ENCODE measurements at places on chromosomes 11 and 22.

DNA sequence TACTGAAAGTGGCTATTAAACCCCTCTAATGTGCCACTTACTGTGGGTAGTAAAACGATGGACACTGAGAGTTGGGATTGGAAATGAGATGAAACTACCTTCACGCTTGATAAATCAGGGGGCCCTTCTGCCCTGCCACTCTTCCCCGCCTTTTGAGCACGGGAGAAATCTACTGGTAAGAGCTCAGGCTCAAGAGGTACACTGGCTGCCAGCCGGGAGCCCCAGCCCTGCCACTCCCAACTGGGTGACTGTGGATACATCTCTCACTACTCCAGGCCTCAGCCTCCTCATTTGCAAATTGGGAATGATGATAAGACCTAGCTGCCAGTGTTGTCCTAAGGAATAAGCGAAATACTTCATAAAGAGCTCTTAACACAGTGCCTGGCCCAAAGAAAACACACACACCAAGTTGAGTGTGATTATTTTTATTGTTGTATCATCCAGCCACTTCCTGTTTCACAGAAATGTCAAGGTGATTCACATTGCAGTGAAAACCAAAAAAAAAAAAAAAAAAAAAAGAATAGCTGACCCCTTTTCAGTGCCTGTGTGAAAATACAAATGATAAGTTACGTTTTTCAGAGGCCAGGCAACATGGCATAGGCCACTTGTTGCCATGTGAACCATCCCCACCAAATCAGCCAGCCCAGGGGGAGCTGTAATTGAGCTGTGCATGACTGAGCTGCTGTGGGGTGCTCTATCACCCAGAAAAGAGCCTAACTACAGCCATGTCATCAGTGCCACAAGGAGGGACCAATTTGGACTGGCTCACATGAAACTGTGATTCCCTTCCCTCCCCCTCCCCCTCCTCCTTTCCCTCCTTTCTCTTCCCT, 4.4 kb upstream of the ZNRD2 start:
- DNase-seq = no peak

DNA sequence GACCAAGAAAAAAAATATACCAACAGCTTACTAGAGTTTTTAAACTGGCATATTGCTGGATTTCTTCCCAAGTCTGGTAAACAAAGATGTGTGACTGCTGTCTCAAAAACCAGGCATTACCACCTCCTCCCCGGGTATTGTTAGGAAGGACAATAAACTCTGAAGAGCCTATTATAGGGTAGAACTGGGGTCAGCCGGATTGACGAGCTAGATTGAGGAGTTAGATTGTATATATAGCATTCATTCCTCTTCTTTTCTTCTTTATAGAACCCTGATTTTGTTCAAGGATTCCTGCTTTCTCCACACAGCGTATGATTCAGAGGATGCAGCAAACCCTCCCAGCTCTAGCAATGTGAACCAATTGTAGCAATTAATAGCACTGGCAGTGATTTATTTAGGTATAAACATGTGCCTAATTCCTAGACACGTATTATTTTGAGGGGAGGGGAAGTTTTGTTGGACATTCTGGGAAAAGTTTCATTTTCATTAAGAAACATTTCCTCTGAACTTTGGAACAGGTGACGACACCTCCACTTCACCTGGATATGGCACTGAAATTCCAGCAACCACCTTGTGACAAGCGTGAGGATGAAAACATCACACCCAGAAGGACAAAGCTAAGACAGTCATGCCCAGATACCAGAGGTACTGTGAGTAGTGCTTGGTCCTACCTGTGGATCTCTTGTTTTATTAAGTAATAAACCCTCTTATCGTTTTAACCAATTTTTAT, 679.4 kb upstream of the KIRREL3 start:
- DNase-seq = no peak

DNA sequence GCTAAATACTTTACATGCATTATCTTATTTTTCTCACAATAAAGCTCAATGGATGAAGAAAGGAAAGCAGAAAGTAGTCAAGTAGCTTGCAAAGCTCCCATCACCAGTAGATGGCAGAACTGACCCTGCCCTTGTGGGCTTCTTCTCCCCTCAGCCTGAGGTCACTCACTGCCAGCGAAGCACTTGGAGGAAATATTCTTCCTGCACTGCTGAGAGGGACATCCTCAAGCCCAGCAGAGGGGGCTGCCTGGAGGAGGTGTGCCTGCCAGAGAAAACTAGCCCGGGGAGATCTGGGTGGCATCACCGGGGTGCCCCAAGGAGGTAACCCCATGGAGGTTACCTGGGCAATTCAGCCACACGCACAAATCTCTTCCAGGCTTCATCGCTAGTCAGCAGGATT, 6.6 kb downstream of the APOL4 start:
- peak; percentile 41 for DNase-seq

DNA sequence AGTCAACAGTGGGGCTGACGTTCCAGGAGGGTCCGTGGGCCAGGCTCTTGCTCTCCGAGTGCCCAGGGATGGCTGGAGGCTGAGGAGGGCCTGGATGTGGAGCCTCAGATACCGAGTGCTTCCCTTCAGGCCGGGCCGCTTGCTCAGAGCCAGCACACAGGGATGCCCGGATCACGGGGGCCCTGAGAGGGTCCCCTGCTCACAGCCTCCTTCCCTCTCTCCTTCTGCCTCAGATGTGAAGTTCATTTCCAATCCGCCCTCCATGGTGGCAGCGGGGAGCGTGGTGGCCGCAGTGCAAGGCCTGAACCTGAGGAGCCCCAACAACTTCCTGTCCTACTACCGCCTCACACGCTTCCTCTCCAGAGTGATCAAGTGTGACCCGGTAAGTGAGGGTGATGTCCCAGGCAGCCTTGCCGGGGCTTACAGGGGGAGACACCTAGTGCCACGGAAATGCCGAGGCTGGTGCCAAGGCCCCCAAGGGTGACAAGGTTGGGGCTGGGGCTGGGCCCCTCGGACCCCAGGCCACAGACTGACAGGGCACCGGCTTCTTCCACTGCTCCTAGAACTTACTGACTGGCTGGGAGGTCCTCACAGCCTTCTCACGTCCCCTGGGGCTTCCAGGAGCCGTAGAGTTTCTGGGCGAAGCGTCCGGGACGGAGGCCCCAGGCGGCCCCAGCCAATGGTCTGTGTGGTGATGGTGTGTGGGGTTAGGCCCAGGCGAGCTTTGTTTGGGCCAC, 7.0 kb downstream of the CCND1 start:
- DNase-seq = no peak

- no peak for DNase-seq
Observed at GRCh38 chr11:125001079-125001778, 47.2 kb downstream of the CCDC15 start.

GRCh38 chr22:42645938-42646568, 3.1 kb downstream of the CYB5R3 start:
- no peak for DNase-seq

DNA sequence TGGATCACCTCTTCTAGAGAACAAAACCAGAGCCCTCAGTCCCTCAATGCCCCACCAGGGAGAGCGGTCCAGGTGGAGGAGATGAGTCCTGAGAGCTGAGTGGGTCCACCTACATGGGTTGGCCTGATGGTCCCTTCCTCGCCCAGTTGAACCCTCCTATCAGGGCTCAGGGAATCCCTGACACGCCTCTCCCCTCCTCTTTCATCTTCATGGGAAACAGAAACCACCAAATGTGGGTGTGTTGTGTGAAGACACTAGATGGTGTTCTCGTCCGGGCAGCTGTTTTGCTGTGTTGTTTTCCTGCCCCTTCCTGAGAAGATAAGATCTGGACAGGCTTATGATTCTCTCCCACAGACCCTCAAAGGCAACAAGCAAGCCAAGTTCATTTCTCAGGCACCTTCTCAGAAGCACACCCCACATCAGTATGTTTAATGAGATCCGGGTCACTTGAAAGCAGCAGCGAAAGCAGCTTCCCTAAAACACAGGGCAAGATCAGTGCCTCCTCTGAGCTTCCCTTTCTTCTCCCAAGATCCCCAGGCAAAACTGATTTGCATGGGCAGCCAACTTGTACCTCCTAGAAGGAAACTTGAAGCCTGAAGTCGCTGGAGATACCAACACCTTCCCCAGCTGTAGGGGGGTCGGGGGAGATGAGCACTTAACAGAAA, 35.3 kb upstream of the POU2AF1 start:
- no peak for DNase-seq

- no peak for DNase-seq
Observed at GRCh38 chr11:131849485-131849884, 479.1 kb downstream of the NTM start.

DNA sequence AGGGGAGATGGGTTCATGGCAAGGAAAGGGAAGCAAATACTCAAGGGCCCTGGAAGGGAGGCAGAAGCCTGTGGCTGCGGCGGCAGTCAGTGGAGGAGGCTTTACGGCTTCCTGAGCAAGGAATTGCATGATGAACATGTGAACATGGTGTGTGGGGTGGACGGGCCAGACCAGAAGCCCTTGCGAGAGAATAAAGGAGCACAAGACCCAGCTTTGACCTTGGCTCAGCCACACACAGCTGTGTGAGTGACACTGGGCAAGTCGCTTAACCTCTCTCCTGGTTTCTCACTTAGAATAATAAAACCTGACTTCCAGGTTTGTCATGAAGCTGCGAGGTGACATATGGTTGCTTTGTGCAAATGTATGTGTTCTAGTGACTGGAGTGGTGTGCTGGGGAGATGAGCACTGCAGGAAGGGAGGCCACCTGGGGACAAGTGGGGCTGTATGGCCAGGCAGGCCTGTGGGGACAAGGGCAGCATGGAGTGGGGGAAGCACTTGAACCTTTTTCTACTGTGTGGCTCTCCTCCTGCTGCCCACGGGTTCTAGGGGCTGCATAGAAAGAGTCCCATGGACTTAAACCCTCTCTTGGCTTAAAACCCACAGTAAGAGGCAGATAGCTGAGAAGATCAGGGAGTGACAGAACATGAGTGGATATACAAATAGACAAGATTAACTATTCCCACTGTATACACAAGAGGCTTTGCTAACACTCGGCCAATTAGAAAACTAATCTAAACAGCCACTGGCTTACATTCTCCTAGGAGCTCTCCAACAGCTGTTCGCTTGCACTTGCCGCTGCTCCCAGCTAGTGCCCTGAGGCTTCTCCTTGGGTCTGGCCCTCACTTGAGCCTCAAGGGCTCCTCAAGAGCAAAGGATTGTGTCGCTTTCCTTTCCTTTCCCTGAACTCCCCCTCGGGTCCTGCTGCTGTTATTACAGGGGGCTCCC, 67.3 kb upstream of the CDON start:
- DNase-seq = no peak

DNA sequence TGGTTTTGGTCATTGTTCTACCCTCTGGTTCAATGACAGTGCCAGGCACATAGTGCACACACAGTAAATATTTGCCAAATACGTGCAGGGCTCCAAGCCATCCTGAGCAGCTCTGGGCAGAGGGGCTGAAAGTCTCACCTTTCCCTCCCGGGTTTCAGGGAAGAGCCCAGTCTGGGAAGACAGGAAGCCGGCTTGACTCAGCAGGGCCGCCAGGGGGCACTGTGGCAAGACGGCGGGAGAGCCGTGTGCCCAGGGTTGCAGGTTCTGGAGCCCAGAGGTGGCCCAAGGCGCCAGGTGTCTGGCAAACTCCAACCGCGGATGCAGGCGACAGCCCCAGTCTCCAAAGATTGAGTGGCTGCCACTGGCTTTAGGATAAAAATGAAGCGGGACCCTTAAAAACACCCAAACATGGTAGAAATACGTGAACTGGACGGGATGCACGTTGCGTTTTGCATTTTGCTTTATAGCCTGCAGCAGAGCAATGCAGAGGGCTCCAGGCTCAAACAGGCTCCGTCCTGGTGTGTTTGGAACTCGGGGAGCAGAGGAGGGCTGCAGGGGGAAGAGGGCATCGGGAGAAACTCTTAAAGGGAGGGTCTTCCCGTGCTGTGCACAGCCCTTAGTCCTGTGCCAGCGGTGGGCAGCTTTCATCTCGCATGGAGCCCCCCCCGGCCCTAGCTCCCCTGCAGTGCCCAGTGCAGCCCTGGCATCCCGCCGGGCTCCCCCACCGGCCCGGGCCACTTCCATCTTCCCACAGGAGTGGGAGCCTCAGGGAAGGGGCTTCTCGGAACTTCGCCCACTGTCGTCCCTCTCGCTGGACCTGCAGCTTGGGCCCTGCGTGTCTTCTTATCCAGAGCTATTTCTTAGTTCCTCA, 10.7 kb downstream of the KRTAP5-5 start:
- no peak for DNase-seq

- DNase-seq = no peak
Observed at GRCh38 chr11:126438691-126439090, 83.2 kb downstream of the ST3GAL4 start.

- DNase-seq = no peak
Observed at GRCh38 chr22:42439021-42439567, 6.9 kb upstream of the NFAM1 start.

DNA sequence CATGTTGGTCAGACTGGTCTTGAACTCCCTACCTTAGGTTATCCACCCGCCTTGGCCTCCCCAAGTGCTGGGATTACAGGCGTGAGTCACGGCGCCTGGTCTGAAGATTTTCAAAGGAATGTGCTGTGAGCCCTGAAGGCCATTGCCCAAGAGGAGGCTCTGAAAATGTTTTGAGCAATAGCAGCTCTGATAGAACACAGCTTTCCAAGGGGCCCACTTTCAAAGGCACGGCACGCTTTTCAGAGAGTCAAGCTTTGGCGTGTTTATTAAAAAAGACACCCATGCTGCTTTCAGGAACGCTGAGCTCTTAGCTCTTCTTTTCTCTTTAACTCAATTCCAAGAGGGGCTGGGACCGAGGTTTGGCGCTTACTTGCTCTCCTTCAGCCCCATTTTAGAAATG, 73.8 kb upstream of the CDON start:
- peak; percentile 88 for DNase-seq

DNA sequence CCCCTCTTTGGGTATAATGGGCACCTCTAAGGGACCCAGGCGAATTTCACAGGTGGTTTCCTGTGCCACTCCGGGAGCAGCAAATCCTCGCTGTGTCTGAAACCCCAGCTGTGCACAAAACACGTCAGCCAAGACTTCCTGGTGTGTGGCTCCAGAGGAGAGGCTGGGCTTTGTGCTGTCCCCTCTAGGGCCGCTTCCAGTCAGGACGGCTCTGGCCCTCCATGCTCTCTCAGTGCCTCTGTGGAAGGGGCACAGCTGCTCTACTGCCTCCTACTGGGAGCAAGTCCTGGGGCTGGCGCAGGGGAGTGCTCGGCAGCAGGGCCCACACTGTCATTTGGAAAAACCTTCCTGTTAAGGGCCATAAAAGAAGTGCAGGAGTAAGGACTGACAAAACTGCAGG, 23.7 kb upstream of the ARFGAP3 start:
- DNase-seq = no peak

GRCh38 chr11:72787216-72788104, 6.4 kb downstream of the STARD10 start:
- DNase-seq = no peak

Data from AG09309 (cell line).